Left cardiac atrium (tissue), 4 donors: ENCODE measurements at places on chromosomes 2 and 18. TPM values are rescaled to one million over a fixed set of nuclear protein-coding genes. Genes with fewer than 3 reads are reported as not detected.

CTLA4 gene
- total RNA-seq = not detected

HAT1 gene
- 37.4 TPM for total RNA-seq

LDLRAD4 gene
- total RNA-seq = 80.2 TPM

RAMP1 gene
- total RNA-seq = 86.7 TPM

ITPRIPL1 gene
- 2.1 TPM for total RNA-seq

EPHA4 gene
- 55.8 TPM for total RNA-seq

DNA sequence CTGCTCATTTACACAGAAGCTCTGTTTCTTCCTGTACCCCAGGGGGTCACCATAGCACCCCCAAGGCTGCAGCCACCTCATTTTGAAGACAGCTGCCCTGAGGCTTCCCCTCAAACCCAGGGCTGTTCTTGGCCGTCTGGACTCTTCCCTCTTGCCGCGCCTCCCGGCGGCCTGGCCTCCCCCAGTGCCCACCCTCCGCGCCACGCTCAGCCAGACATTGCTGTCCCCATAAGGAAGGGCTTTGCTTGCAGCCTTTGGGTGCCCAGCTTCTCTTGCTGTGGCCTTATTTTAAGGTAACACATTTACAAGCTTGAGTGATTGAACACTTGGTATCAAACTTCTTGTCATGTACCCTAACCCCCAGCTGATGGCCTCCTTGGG lies 79.0 kb downstream of the STPG4 start:
- DNase-seq = peak; percentile 9

DNA sequence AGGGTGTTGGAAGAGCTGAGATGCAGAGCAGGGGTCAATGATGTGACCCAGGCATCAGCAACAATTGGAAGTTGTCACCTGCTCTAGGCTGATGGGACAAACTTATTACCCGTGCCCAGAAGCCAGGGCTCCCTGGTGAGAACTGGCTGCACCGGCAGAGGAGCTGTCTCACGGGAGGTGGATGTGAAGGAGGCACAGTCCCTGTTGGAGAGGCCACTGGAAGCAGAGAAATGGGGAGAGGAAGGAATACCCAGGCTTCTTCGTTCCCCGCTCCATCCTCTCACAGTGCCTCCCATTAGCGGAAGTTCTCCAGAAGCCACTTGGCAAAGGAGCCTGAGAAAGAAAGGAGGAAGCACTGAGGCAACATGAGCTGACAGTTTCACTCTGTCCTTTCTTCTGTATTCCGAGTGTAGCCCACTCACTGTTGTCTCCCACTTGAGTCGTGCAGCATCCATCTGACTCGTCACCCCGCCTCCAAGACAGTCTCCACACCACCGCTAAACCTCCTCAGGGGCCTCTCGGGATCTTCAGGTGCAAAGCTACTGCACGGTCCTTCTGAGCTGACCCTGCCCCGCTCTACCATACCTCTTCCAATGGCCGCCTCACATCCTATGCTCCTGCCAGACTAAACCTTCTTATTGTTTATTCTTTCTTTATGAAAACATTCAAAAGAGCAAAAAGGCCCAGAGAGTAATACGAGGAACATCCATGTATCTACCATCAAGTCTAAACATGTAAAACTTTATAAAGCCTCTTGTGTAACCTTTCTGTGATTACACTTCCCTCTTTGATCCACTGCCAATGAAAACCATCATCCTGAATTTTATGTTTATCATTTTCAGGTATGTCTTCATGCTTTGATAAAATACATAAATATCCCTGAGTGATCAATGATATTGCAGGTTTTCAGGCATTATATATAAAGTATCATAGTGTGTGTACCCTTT lies 19.1 kb upstream of the AFTPH start:
- DNase-seq = no peak

DNA sequence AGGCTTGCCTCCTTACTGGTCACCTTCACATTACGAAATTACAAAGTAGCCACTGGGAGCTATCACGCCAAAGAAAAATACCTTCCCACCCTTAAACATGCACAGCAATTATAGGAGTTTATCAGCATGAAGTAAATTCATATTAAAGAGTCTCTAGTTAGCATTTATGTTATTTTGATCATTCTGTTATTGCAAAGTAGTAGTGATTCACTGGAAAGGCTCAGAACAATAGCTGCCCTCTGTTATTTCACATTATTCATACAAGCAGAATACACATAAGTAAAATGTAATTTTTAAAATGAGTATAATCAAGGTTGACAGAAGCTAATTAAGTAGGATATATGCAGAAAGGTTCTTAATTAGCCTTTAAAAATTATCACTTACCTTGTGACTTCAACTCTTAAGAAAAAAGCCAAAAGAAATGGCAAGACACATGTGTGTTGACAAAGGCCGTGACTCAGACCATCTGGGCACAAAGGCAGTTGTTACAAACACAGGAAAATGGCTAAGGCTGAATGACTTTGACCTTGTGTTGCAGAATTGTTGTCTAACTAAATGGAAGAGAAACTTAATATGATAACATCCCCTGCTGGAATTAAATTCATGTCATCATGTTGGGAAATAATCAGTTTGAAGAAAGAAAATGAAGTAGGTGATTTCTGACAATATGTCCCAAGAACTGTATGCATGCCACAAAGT lies 108.3 kb downstream of the ARL6IP6 start:
- no peak for DNase-seq

- no peak for DNase-seq
These were observed 39.2 kb downstream of the EIF5B start for GRCh38 chr2:99376254-99376864.

- no peak for DNase-seq
These were observed 47.7 kb upstream of the SMIM21 start for GRCh38 chr18:75475228-75475627.

- DNase-seq = no peak
These were observed 212.4 kb downstream of the RPIA start for GRCh38 chr2:88903749-88904353.

DNA sequence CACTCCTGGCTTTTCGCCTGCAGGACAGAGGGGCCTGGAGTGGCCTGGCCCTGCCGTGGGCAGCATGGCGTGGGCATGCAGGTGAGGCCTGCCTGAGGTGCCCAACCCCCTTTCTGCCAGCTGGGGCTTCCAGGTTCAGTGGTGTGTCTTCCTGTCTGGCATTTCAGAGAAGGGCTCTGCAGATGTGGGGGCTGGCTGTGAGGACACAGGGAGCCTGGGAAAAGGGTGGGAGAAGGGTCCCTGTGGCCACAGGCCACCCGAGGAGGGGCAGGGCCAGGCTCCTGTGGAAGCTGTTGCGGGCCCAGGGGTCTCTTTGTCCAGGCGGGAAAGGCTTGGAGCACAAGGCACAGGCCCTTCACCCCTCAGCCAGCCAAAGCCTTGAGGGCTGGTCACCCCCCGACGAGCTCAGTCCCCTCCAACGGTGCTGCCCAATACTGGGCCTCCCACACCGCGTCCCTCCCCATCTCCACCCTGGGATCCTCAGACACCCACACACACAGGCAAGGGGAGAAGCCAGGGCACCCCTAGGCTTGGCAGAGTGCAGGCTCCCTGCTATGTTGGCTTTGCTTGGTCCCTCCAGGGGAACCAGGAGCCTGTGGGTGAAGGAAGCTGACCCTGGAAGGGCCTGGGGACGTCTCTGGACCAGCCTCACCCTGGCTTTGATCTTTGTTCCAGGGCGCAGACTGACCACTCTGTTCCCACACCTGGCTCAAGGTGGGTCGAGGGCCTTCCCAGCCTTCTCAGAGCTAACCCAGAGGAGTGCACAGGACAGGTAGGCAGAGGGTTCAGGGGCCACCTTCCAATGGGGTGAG lies 3.7 kb upstream of the AQP12A start:
- DNase-seq = no peak

- DNase-seq = no peak
These were observed 5.5 kb downstream of the SULT1C4 start for GRCh38 chr2:108383146-108383830.

- no peak for DNase-seq
These were observed 17.1 kb upstream of the FABP1 start for GRCh38 chr2:88144914-88145497.

GRCh38 chr2:73291461-73292315 lies 1.7 kb downstream of the EGR4 start:
- DNase-seq = no peak

DNA sequence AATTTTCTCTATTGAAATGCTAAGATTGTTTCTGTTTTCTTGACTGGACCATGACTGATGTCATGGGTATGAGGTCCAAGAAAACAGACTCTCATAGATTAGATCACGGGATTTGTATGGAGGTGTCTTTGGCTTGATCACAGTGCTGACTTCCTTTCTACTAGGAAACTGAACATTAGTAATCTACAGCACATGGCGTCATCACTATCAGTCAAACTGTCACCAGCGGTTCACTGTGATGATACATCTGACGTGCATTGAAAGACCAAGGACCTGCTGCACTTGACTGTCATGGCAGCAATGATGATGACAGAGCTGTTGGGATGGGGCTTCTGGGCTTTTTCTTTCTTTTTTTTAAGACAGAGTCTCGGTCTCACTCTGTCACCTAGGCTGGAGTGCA lies 28.2 kb upstream of the IMPA2 start:
- DNase-seq = no peak

GRCh38 chr18:9444549-9444948 lies 30.8 kb upstream of the RALBP1 start:
- no peak for DNase-seq

DNA sequence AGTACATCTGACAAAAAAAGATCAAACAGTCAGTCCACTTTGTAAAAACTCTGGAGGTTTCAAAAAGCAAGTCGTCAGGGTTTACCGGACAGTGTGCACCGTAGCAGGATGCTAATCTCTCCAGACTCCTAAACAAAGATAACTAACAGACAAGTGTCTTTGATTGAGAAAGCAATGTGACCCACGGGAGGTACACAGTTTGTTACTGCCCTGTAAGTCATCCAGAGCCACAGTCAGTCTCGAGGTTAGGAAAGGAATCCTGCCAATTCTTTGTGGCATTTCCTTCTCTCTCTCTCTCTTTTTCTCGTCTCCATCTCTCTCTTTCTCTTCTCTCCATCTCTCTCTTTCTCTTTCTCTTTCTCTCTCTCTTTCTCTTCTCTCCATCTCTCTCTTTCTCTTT lies 42.8 kb downstream of the LRRTM4 start:
- no peak for DNase-seq

DNA sequence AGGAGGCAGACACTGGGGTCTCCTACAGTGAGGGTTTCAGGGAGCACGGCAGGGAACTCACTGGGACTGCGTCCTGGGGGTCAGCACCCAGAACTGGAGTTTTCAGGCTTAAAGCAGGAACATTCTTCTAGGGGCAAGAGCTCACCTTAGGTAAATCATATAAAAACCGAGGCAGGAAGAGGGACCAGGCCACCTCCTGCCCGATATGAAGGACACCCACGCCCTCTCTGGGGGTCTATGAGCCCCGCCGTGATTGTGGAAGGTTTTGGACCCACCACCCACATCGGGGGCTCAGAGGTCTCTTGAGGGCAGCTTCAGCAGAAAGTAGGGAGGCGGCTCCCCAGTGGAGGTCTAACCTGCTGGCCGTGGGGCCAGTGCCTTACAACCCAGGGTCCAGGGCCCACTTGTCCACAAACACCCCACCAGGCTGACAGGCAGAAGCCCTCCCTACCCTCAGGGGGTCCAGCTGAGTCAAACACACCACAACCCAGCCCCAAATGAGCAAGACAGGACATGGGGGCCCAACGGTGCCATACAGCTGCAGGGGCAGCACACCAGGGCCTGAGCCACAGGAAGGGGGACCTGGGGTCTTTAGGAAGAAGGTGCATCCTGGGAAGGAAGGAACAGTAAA lies 25.3 kb downstream of the CROCC2 start:
- no peak for DNase-seq

- no peak for DNase-seq
These were observed 43.3 kb upstream of the LDLRAD4 start for GRCh38 chr18:13175266-13175665.

DNA sequence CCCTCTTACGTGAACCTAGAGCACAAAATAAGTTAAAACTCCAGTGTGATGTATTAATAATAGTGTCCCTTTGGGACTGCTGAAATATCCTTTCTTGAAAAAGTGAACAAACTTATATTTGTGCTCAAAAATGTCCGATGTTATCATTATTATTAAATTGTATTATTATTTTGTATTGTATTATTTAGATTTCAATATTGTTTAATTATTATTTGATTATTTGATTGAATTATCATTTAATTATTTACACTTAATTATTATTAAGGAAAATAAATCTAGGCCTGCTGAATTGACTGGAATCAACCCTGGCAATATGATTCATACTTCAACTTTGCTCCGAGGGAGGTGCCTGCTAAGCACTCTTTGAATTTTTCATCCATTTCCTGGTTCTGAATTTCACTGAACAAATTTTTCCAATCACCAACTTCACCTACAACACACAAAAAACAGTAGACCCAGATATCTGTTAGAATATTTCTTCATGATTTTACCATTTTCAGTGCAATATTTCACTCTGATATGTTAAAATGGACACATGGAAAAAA lies 10.9 kb upstream of the EIF2AK2 start:
- no peak for DNase-seq

DNA sequence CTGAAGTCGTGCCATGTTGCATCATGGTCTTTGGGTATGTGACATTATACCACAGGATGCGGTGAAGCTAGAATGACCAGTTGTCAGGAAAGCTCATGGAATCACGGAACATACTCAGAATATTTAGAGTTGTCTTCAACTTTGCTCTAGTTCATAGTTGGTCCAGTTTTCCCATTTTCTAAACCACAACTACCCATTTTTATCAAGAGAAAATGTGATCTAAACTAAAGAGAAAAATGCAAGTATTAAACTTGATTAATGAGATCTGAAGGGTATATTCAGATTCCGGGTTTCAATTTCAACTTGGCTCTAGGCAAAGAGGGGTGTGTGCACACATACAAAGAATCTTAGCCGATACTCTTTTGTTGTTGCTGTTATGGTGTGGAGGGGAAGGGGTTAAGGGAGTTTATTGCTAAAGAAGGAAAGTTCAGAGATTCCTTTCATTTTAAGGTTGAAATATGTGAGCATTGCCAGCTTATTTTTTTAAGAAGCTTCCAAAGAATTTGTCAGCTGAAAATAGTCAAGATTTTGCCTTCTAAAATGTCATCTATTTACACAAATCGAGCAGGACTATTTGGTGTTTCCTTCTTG lies 516.6 kb upstream of the ZEB2 start:
- no peak for DNase-seq

- no peak for DNase-seq
These were observed 5.5 kb downstream of the DGKD start for GRCh38 chr2:233359823-233360222.

DNA sequence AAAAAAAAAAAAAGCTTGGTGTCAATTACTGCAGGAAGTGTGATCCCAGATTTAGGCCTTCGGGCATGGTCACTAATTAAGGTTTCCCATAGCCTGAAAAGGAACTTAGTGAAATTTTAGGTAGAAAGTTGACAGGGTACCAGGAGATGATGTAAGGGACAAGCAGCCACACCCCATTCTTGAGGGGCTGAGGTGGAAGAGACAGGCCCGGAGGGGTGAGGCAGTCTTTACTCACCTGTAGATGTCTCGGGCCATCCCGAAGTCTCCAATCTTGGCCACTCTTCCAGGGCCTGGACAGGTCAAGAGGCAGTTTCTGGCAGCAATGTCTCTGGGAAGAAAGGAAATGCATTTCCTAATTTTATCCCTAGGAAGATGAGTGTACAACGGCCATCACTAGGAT lies 94.3 kb downstream of the CLIP4 start:
- DNase-seq = no peak
